ENCODE measurements at places on chromosomes 2 and 18.

DNA sequence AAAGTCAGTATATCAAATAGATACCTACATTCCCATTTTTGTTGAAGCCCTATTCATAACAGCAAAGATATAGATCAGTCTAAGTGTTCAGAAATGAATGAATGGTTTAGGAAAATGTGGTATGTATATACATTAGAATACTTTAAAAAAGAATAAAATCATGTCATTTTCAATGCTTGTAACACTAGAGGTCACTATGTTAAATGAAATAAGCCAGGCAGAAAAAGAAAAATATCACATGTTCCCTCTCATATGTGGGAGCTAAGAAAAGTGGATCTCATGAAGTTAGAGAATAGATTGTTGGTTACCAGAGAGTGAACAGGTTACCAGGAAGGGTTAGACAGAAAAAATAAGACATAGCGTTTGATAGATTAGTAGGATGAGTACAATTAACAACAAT is 1111.0 kb upstream of the SLC39A10 start:
- DNase-seq = no peak

GRCh38 chr2:189298038-189298437 is 118.5 kb upstream of the COL5A2 start:
- no peak for DNase-seq

- DNase-seq = no peak
These were observed 673.2 kb downstream of the TMEM182 start for GRCh38 chr2:103435010-103435409.

DNA sequence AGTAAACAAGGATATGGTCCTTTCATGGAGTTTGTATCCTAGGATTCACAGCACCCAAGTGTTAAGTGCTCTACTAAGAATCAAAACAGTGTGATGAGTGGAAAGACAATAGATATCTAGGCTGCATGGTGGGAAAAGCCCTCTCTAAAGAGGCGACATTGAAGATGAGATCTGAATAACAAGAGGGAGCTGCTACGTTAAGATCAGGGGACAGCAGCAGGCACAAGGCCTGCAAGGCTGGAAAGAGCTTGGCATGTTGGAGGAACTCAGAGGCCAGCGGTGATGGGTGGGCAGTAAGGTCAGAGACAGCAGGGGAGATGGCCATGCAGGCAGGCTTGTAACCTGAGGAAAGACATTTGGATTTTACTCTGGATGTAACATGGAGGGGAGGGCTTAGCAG is 177.5 kb downstream of the GFPT1 start:
- no peak for DNase-seq

DNA sequence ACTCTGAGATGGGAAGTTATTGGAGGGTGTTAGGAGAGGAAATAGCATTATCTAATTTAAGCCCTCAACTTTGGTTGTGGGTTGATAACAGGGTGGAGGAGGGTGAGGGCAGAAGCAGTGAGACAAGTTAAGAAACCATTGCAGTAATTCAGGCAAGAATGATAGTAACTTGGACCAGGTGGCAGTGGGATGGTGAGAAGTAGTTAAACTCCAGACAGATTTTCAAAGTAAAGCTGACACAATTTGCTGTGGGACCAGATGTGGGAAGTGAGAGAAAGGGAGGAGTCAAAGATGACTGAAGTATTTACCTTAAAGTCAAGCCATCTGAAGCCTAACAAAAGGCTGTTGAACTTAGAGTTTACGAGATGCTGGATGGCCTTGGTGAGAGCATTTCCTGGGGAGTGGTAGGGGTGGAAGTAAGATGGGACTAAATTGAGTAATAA is 163.2 kb upstream of the KLF7 start:
- DNase-seq = no peak

DNA sequence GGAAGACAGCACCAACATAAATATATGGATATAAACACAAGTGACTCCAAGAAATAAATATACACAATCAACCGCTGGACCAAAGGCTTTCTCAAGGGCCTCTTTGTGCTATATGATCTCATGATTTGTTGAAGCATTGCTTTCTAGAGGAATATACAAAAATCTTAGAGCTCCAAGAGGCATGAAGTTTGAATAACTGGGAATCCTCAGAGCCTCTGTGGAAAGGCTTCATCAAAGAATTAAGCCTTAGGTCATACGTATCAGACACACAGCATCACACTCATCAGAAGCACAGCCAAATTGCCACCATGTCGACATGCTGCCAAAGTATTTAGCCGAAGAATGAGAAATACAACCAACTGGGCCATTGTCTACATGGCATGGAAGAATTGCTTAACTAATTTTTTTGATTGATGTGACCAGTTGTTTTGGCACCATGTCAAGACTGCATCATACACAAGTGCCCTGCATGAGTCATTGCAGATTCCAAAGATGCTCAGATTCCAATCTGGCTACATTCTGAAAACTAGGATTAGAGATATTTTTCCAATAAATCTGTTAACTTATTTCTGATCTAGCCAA is 860.6 kb upstream of the ZEB2 start:
- peak; percentile 60 for DNase-seq

DNA sequence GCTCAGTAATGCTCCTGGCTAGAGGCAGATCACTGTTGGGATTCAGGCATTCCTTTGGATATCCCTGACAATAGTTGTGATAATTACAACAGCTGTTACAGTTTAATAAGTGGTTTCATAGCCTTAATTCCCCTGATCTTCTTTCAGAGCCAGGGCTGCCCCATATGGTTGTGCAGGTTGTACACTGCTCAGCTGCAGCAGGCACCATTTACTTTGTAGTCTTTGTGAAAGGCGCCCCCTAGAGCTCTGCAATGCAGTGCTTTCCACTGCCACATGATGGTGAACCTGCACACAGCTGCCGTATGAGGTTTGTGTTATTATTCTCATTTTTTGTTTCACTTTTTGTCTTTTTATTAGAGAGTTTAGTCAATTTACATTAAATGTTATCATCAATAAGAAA is 239.1 kb downstream of the KCNS3 start:
- no peak for DNase-seq

DNA sequence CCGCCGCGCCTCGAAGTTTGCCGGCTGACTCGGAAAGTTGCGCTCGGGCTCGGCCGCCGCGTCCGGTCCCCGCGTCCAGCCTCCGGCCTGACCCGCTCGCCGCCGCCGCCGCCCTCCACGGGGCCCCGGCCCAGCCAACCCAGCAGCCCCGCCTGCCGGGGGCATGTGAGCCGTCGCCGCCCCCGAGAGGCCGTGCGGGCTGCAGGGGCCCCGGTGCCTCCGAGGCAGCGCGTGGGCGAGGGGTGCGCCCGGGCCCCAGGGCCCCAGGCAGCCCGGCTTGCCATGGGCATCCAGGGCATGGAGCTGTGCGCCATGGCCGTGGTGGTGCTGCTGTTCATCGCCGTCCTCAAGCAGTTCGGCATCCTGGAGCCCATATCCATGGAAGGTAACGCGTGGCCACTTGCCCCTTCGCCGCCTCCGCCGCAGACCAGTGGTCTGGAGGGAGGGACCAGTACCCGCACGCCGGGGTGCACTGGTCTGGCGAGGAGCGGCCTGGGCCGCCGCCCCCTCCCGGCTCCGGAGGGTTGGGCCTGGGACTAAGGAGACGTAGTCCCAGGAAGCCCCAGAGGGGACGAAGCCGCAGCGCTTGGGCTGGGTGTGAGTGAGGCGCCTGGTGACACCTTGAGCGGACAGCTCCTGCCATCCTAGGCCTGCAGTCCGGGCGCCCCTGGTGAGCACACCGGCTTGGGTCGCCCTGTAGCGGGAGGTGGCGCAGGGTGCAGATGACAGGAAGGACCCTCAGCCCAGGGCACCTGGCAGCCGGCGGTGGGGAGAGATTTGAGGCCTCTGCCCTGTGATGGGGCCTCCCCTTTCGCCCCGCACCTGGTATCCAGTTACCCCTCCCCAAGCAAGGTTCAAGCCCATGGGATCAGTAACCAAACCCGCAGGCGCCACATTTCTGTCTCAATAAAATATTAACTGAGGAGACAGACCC is 49.9 kb downstream of the KCNIP3 start:
- DNase-seq = no peak
